Heart left ventricle (tissue), 16 donors: ENCODE measurements at places on chromosomes 16 and 17. TPM values are rescaled to one million over a fixed set of nuclear protein-coding genes. Genes with fewer than 3 reads are reported as not detected.

DNA sequence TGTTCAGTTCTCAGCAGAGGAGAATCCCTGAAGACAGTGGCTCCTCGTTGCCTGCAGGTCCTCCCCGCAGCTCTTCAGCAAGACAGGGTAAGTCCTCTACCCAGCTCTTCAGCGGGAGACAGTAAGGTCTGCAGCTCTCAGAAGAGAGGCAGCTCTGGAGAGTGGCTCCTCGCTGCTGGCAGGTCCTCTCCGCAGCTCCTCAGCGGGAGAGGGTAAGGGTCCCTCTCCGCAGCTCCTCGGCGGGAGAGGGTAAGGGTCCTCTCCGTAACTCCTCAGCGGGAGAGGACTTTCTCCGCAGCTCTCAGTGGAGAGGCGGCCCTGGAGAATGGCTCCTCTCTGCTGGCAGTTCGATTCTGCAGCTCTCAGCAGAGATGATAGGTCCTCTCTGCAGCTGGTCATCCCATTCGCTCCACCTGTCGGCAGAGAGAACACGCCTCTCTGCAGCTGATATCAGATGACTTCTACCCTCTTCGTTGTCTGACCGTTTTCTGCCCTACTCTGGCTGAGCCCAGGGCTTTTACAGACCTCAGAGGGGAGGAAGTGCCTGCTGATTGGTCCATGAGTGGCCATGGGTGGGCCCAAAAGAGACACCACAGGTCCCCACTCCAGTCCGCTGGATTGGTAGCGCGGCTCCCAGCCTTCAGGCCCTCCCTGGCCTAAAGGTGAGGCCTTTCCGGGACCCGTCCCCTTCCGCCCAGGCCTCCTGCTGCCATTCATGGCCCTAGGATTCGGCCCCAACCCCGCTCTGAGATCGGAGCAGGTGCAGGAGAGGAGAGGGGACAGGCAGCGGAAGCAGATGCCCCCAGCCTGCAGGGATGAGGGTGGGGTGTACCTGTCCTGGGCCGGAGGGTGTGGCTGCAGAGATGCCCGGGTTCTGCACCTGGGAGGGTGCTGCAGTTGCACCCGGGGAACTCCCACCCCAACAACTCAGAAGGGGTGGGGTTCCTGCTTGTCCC, 11.9 kb upstream of the SHCBP1 start:
- no peaks in the 10 kb centered on the region for H3K4me1 ChIP-seq
- no peaks in the 10 kb centered on the region for H3K36me3 ChIP-seq
- H3K27me3 ChIP-seq, result no peaks in the 10 kb centered on the region
- no peak for DNase-seq

DNA sequence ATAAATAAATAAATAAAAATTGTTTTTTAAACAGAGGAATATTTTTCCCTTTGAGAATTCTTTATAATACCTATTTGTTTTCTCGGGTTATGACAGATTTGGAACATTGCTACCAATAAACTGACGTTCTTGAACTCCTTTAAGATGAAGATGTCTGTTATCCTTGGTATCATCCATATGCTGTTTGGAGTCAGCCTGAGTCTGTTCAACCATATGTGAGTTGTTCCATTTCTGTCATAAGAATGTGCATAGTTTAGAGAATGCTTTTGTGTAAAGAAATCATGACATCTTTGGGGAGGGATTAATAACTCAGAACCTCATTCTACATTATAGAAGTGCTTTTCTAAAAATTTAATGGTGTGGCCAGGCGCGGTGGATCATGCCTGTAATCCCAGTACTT, 37.2 kb upstream of the NAGLU start:
- H3K27ac ChIP-seq, result no peak overlapping the region
- DNase-seq, result no peak

- no peak for DNase-seq
- H3K4me1 ChIP-seq, result peaks cover 46% of the 10 kb centered on the region
- H3K36me3 ChIP-seq, result no peaks in the 10 kb centered on the region
- peak overlapping the region; percentile 95 for H3K4me3 ChIP-seq
- H3K27ac ChIP-seq, result no peak overlapping the region
Observed at GRCh38 chr16:8961811-8962390, 1.8 kb downstream of the USP7 start.

- H3K4me1 ChIP-seq, result no peaks in the 10 kb centered on the region
- H3K4me3 ChIP-seq, result no peak overlapping the region
- H3K27me3 ChIP-seq, result no peaks in the 10 kb centered on the region
- H3K36me3 ChIP-seq, result no peaks in the 10 kb centered on the region
Observed at GRCh38 chr17:14436266-14436665, 135.4 kb downstream of the HS3ST3B1 start.

DNA sequence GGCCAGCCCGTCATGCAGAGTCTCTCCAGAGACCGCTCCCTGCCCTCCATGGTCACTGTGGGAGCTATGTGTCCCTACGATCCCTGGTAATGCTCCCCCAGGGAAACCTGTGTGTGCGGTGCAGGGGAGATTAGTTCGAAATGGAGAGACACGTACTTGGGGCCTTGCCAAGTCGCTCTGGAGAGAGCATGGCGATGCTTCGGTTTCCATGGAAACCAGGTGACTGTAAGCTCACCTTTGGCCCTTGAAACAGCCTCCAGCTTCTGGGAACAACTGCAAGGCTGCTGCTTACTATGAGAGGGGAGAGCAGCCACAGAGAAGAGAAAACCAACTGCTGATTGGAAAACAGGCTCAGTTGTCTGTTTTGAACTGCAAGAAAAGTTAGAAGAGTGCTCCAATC, 879.7 kb upstream of the EEF2KMT start:
- no peak overlapping the region for H3K27ac ChIP-seq
- H3K4me3 ChIP-seq, result no peak overlapping the region
- no peaks in the 10 kb centered on the region for H3K4me1 ChIP-seq
- no peak for DNase-seq

GRCh38 chr16:51757921-51758479, 606.9 kb upstream of the SALL1 start:
- no peak overlapping the region for H3K4me3 ChIP-seq
- peaks cover 43% of the 10 kb centered on the region for H3K27me3 ChIP-seq
- DNase-seq, result no peak
- H3K27ac ChIP-seq, result no peak overlapping the region

- H3K36me3 ChIP-seq, result no peaks in the 10 kb centered on the region
- H3K4me3 ChIP-seq, result no peak overlapping the region
- peaks cover 40% of the 10 kb centered on the region for H3K4me1 ChIP-seq
- DNase-seq, result no peak
Observed at GRCh38 chr17:83085103-83085502, 5.7 kb downstream of the METRNL start.

The REXO5 gene
- total RNA-seq, result 2.8 TPM
